Anterior cingulate cortex (tissue), 58 donors: ENCODE measurements at places on chromosomes 3 and 15.

DNA sequence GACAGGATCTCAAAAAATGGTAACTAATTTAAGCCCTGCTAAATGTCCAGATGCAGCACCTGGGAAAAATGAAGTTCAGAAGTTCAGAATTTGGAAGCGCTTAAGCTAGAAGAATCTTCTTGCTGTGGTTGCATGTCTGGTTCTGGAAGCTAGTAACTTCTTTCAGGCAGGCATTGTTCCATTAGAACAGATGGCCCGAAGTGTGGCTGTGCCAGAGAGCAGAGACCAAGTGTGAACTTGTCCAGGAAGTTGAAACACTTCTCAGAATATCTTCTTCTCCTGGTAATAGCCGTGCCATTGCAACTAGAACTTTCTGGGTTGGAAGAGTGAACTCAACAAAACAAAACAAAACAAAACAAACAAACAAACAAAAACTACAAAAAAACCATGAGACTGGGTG, 80.0 kb downstream of the MITF start:
- no peak for DNase-seq

- no peak for DNase-seq
Observed at GRCh38 chr3:27500035-27500434, 15.9 kb upstream of the SLC4A7 start.

DNA sequence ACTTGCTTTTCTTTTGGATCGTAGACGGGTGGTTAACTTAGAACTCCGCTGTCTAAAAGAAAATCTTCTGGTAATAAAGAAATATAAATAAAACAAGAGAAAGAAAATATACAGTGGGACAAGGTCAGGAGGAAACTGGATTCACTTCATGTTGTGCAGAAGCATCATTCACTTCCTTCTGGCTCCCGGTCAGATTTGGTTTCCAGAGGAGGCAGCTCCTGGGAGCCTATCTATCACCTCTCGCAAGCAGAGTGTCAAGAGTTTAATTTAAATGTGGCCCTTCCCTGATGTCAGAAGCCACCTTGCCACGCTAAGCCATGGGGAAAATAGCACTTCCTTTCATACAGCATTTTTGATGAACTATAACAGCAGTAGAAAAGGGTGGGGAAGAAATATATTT, 139.1 kb downstream of the NSMCE3 start:
- no peak for DNase-seq

- no peak for DNase-seq
Observed at GRCh38 chr3:153768561-153769469, 352.4 kb upstream of the ARHGEF26 start.

DNA sequence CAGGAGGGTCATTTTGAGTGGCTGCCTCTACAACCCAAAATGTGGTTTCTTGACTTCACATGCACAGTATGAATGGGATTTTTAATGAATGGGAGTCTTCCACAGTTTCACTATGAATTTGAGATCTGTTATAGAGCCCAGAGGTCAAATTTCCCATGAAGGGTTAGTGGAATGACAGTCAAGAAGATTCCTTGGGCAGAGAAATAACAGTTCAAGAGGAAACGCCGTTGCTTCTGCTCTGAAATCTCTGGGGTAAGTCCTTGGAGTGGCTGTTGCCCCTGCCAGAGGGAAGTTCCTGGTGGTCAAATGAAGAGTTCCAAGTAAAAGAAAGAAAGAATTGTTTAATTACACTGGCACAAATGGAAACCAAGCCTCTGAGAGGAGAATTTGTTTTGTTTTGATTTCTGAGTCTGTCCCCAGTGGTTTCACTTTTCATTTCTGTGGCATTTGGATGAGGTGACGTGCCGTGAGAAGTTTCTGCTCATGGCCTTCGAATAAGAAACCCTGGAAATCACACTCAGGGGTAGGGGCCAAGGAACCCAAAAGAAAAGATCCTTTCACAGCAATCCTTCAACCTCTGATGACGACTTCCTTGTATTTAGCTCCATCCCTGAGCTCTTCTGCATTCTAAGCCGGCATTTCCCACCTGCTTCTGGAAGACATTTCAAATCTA, 77.5 kb upstream of the IL12A start:
- no peak for DNase-seq

GRCh38 chr15:64146041-64146440, 5.5 kb upstream of the SNX22 start:
- peak; percentile 26 for DNase-seq

DNA sequence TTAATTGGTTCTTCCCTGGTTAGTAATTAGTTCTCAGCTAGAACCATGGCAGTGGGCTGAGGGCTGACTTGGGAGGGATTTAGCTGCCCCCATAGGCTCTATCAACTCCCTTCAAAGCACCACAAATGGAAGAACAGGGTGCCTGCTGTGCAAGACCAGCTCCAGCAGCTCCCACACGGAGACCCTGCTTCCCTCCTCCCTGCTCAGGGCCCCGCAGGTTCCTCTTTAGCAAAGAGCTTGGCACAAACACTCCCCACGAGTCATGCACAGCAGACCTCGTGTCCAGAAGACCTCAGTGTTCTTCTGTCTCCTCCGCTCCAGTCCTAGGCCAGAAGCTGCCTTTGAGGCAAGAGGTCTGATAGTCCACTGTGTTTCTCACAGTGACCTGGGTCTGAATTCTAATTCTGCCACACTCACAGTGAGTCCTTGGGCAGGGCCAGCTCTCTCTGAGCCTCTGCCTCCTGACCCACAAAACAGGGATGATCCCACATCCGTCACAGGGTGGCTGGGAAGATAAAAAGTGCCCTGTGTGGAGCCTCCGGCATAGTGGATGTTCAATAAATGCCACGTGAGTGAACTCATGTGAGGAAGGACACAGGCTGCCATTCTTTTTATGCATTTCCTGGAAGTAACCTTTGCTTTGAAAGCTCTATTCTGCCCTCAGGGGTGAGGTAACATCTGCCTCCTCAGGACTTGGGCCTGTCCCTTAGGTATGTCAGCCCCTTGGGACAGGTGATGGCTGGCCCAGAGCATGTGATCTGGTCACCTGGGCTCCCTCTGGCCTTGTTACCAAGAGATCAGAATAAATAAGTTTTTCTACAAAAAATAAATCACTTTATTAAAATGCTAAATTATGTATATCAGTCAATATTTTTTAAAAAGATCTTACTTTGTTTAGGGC, 7.6 kb downstream of the RAB6B start:
- DNase-seq, result no peak

DNA sequence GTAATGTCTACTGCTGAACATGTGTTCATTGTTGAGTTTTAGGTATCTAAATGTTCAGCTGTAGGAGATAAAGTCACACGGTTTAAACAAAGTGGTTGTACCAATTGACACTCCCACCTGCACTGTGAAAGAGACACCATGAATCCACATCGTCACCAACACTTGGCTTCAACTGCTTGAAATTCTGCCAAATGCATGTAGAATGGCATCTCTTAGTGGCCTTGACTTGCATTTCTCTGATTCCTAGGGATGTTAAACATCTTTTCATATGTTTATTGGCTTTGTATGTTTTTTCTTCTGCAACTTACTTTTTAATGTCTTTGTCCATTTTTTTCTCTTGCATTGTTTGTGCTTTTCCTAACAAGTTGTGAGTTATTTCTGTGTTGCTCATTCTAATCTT, 43.4 kb downstream of the RPLP1 start:
- no peak for DNase-seq

DNA sequence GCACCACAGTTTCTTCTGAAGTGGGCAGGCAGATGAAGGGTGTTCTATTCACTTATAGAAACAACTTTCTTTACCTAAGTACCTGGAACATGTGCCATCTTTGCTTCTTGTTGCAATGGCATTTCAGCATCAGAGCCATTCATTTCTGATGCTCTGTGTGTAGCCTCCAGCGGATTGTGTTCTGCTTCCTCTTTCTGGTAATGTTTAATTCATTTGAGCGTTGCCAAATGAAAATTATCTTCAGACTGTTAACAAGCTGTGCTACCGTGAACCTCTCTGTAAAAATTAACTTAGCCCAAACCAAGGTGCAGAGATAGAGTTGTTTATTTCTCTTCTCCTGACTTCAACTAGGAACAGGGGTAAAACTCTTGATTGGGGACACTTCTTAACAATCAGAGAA, 302.0 kb downstream of the EDEM1 start:
- no peak for DNase-seq

- DNase-seq, result no peak
Observed at GRCh38 chr15:82945326-82945725, 7.2 kb downstream of the HOMER2 start.

GRCh38 chr15:93072411-93073394, 16.3 kb downstream of the RGMA start:
- DNase-seq, result peak; percentile 55

GRCh38 chr3:172370419-172370818, 77.8 kb downstream of the GHSR start:
- DNase-seq, result no peak

DNA sequence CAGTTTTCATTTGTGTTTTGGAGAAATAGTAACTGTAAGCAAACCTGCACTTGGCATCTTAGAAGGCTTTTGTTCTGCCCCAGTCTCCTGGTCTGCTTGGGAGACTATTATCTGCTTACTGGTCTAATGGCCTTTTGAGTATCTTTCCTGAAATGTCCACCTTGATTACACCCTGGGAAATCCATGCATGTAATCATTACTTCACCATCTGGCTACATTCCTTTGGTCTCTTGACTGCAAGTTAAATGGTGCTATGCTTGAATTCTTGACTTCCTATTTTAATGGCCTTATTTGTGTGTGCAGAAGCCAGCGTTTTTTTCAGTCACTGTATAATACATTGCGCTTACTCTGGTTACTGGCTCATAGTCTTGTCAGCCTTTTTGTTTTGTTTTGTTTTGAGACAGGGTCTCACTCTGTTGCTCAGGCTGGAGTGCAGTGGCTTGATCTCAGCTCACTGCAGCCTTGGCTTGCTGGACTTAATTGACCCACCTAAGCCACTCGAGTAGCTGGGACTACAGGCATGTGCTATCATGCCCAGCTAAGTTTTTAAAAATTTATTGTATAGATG, 30.0 kb downstream of the CHD2 start:
- no peak for DNase-seq

DNA sequence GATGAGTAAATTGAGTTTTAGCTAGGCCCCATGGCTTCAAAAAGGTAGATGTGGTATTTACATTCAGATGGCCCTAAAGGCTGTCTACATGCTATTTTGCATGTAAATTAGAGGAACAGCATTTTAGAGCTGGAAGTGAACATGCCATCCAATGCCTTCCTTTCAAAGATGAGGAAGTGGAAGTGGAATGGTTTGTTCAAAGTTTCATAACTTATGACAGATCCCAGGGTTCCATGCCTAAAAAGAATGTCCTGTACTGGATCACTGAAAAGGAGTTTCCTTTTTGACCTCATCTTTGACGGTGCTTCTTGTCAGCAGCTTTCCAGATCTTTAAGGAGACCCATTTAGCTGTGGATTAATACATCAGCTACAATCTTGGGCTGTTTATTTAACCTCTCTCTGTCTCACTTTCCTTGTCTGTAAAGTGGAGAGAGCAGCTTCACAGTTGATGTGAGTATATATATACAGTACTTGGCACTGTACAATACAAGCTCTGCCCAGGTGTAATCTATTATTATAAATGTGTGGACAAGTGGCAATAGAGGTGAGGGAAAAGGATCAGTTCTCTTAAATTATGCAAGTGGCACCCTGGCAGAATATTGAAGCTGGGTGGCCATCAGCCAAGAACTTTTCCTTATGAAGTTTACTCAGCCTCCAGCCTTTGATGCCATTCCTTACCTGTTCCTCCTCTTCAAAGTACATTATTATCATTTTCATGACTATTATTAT, 68.7 kb upstream of the GOLGA8B start:
- DNase-seq, result no peak

GRCh38 chr3:127775398-127776109, 46.8 kb downstream of the MGLL start:
- DNase-seq, result no peak

DNA sequence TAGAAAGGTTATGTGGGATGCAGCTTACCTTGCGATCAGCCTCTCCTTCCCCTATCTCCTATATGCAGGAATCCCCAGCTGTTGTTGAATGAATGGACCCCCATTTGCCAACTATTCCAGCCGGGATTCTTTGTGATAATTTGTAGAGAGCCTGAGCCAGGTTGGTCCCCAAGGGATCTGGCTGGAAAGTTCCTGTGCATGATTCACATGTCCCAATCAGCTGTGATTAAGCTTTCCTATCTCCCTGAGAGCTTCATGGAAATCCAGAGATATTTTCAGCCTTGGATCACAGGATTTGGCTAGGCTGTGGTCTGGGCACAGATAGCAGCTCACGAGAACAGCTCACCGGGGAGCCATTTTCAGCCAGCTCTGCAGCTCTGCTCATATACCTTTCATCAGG, 76.7 kb downstream of the ARNT2 start:
- DNase-seq, result no peak

DNA sequence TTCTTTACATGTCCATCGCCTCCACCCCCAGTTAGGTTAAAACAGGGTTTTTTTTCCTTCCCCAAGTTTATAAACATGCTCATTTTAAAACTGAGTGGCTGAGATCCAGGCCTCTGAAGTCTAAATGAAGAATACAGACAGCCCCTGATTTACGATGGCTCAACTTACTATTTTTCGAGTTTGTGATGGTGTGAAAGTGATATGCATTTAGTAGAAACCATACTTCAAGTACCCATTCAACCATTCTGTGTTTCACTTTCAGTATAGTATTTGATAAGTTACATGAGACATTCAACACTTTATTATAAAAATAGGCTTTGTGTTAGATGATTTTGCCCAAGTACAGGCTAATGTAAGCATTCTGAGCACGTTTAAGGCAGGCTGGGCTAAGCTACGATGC, 30.5 kb upstream of the GNB5 start:
- DNase-seq, result no peak

GRCh38 chr3:70984776-70985482, 598.6 kb downstream of the FOXP1 start:
- no peak for DNase-seq

DNA sequence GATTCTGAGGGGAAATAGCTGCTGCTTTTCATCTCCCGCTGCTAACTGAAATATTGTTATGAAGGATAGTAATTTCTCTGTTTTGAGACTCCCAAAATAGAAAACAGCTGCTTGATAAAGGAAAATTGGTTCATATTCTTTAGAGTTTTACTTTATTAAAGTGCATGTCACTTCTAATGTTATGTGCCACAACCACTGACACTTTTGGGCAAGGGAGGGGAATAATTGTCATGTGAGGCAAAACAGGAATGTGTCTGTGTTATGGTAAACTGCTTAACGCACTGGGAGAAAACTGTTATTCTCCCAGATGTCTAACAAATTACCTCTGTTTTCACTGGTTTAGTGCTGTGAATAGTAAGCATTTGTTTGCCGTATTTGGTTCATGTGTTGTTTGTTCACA, 201.6 kb downstream of the PDZRN3 start:
- no peak for DNase-seq

- DNase-seq, result peak; percentile 39
Observed at GRCh38 chr3:15102256-15102655, 3.3 kb upstream of the RBSN start.

- DNase-seq, result no peak
Observed at GRCh38 chr15:77748078-77749064, 115.7 kb upstream of the LINGO1 start.
